ENCODE measurements at places on chromosomes 6 and 20.

DNA sequence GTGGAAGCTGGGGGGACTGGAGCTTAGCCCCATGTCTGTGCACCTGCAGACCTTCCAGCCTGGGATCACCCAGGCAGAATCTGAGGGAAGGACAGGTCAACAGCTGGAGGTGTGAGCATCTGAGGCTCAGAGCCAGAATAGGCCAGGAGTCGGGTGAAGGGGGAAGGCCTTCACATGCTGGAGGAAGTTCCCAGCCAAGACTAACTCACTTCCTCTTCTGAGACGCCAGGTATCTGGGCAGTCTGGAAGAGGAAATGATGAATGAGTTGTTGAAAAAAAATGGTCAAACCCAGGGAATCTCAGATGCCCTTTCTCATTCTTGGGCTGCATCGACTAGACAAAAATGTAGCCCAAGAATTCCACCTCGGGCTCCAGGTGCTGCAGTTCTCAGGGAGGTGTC is 73.6 kb upstream of the TIAM2 start:
- no peak for DNase-seq

- no peak for DNase-seq
These were observed 117.1 kb upstream of the SPTLC3 start for GRCh38 chr20:12891643-12892042.

GRCh38 chr6:164897523-164898235 is 411.7 kb downstream of the C6orf118 start:
- no peak for DNase-seq

GRCh38 chr20:60473211-60473610 is 515.0 kb downstream of the CDH26 start:
- DNase-seq: no peak

DNA sequence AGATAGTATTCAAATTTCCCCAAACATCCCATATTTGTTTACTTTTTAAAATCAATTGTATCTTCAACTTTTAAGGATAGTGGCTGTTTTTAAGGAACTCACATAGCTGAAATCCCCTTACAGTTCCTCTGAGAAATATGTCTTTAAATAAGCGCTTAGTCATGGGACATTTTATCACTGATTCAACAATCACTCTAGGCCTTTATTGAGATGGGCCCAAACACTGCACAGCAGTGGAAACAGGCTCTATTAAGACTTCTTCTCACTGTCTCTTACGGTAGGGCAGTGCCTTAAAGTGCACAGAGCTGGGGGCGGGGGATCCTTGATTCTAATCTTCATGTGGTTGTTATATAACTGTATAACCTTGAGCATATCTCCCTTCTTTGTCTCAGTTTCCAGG is 59.8 kb upstream of the RREB1 start:
- DNase-seq: no peak

GRCh38 chr6:83708970-83709747 is at the start of gene SNAP91:
Gene SNAP91 (minus strand): TSS chr6:83709101. CDS start chr6:83707927, 1,174 bp downstream.
- DNase-seq: peak; percentile 55

- no peak for DNase-seq
These were observed 45.1 kb downstream of the KHDC1L start for GRCh38 chr6:73180076-73180738.

DNA sequence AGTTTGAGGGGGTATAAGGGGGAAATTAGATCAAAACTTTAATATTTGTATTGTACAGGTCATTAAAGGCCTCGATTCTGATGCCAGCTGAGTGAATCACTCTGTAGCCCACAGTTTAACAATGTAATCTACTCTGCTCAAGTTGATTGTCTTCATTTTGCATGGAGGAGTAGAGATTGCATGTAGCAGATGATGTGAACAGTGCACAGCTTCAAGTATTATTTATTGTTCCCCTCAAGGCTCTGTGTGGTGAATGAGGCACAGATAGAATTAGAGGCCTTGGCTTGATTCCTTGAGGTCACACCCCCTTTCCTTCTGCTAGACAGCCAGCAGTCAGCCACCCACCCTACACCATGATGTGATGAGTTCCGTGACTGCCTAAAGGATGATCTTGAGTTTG is 38.1 kb downstream of the TXLNB start:
- no peak for DNase-seq

All from NCI-H1694 (cell line).